ENCODE measurements at places on chromosomes 3 and 15.

DNA sequence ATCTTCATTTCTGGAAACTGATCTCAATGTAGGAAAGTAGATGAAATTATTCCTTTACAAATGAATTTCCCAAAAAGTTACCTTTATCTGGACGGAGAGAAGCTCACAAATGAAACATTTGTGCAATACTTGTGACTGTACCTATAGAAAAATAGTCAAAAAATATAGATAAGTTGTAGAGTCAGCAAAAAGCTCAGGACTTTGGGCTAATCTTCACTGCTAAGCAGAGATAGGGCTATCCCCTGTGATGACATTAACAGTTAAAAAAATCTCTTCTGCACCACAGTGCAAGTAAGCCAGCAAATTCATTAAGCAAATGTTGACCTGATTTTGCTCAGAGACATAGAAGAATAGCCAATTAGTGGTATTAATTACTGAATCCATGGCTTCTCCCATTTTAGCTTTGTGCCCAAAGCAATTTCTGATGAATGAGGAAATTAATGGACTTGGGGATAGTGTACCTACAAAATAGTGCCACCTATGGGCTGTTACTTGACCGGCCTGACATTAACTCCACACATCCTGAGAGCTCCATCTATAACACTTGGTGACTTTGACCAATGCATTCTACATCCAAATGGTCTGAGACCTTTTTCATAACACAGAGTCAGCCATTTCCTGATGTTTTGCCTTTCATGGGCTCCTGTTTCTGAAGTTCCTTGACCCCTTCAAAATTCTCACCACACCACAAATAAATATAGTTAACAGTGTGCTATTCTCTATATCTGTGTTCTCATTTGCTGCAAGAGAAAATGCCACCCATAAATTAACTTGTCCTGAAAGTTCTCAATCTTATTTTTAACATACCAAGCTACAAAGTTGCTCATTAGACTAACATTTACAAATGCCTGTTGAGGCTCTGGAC, 105.0 kb downstream of the SSR3 start:
- no peak for DNase-seq

DNA sequence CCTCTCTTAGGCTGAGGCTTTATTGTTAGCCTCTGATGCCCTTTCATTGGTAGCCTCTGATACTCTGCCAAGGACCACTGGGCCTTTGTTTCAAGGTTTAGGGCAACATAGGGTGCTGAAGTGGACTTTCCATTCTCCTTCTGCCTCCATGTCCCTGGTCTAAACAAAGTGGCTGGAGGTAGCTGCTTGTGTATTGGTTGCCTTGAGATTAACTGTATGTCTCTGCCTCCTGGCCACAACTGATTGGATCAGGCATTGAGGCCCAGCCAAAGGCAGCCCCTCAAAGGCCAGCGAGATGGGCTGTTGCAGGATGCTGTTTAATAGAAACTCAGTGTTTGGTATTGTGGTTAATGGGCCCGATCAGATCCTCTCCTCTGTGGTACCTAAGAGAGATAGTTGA, 77.9 kb upstream of the PRR23C start:
- DNase-seq: no peak

- no peak for DNase-seq
Measured at GRCh38 chr3:80688814-80689213, 921.0 kb upstream of the ROBO1 start.

DNA sequence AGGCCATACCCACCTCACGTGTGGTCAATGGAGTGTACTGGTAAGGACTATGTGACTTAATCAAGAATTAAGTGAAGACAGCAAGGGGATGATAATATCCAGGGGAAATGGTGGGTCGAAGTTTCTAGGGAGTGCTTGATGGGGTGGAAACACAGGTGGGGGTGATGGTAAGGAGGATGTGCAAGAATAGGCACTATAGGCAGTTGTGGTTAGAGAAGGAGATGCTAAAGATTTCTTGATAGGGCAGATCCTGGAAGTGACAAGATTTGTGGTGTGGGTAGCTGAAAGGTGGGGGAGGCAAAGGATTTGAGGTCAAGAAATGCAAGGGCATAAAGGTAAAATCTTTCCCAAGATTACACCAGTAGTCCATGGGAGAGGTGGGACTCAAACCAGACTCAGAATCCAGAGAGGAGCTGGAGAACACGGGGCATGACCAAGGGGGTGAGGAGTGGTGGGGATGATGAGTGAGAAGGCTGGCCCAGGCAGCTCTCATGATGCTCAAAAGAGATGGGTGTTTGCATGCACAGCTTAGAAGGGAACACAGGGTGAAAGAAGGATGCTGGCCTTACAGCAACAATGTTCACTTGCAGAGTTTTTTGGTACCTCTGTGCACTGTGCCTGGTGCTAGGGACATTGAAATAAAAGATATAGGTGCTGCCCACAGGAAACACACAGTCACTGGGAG, 78.4 kb downstream of the CCR1 start:
- no peak for DNase-seq

- no peak for DNase-seq
Measured at GRCh38 chr3:127149621-127150310, 43.2 kb upstream of the PRR23E start.

GRCh38 chr3:126521122-126521891, 2.6 kb upstream of the CHST13 start:
- DNase-seq: no peak

DNA sequence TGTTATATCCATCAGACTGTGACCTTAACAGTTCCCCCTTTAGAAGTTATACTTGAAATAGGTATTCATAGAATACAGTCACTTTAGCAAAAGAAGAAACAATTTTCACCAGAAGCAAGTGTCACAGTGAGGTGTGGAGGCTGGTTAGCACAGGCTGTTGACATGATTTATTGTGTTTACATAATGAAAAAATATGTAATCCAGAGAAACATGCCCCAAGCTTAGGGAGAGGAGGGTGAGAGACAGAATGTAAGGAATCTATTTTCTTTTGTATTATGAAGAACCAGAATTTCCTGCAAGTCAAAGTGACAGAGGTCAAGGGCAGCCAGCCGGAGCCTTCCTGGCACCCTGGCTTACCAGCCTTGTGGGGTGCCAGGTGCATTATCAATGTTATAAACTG, 4.0 kb downstream of the IL12A start:
- no peak for DNase-seq

DNA sequence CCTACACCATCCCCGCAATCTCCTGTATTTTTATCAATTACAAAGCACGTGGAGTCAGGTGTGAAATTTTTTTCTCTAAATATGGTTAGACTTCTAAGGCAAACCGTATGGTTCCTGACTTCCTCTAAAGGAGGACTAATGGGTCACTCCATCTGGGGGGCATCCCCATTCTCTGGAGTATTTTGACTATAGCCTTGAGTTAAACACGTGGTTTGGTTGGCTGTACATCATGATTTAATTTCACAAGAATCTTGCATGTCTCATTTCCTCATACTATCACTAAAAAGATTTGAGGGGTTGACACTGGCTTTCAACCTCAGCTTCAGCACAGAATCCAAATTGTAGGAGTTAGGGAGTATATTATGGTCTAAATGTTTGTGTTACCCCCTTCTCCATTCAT, 25.3 kb upstream of the ZNF770 start:
- DNase-seq: no peak

DNA sequence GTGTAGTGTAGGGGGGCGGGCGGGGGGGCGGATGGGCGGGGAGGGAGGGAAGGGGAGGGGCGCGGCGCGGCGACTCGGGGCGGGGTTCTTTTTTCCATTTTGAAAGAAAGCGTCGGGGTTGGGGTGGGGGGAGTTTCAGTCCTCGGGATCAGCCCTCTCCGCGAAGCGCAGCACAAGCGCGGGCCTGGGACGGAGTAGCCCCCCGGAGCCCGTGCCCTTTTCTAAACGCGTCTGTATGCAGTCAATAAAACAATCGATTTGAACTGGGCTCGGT, 6.1 kb downstream of the ISLR2 start:
- DNase-seq: no peak

GRCh38 chr3:194984066-194984465, 286.9 kb downstream of the XXYLT1 start:
- peak; percentile 6 for DNase-seq

GRCh38 chr15:62054979-62055378, 5.3 kb downstream of the VPS13C start:
- no peak for DNase-seq

DNA sequence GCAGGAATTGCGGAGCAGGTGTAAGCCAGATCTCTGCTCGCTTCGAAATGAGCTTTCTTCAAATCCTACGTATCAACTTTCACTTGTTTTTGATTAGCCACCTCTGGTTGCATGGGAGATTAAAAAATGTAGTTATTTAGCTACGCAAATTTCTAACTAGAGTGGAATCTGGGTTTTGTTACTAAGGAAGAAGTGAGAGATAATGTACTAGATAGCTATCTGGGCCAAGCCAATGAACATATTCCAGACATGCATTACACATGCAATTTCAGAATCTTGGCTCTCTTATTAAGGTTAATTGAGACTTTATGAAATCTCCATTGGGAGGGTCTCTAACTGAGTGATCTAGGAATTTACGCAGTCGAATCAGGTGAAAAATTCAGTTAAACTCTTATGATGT, 765.7 kb downstream of the DIPK2A start:
- DNase-seq: no peak

DNA sequence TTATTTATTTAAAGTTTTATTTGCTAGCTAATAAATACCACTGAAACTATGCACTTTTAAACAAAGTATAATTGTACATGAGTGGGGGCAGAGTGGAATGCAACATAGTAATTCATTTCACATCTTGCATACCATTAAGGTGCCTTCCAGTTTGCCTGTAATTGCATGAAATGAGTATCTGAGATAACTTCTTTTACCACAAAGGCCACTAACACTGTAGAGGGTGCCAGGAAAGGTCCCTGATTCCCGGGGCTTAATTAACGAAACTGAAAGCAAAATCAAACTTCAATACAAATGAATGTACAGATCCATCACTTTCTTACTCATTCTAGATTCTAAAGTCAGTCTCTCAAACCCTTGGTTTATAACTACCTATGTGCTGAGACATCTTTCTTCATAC, 2.1 kb downstream of the CD47 start:
- DNase-seq: no peak

GRCh38 chr3:131036986-131037385, 10.3 kb downstream of the NEK11 start:
- DNase-seq: no peak

- no peak for DNase-seq
Measured at GRCh38 chr3:53491276-53491675, 3.1 kb upstream of the CACNA1D start.

DNA sequence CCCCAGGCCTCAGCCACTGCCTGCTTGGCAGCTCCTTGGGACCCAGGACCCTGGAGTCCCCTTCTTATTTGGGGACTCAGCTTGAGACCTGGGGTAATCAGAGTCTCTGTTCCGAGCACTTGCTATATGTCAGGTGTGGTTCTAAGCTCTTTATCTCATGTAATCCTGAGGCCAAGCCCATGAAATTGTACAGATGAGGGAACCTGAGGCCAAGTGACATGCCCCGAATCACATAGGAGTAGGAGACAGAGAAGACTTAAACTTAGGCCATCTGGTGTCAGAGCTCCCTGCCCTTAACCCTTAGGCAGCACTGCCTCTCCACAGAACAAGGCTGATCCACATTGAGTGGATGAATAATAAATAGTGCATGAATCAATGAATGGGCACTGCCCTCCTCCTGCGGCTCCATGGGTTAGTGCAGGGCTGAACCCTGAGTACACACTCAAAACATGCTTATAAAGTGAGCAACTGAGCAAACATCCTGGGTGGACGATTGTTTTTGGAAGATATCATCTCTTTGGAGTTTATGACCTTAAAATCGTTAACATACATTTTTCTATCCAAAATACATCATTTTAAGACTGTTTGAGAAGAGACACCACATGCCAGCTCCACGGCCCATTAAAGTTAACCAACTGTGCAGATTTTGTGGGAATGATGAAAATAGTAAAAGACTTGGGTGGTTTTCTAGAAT, 33.2 kb upstream of the IQSEC1 start:
- no peak for DNase-seq

- no peak for DNase-seq
Measured at GRCh38 chr15:74226761-74227540, 9.2 kb upstream of the CCDC33 start.

DNA sequence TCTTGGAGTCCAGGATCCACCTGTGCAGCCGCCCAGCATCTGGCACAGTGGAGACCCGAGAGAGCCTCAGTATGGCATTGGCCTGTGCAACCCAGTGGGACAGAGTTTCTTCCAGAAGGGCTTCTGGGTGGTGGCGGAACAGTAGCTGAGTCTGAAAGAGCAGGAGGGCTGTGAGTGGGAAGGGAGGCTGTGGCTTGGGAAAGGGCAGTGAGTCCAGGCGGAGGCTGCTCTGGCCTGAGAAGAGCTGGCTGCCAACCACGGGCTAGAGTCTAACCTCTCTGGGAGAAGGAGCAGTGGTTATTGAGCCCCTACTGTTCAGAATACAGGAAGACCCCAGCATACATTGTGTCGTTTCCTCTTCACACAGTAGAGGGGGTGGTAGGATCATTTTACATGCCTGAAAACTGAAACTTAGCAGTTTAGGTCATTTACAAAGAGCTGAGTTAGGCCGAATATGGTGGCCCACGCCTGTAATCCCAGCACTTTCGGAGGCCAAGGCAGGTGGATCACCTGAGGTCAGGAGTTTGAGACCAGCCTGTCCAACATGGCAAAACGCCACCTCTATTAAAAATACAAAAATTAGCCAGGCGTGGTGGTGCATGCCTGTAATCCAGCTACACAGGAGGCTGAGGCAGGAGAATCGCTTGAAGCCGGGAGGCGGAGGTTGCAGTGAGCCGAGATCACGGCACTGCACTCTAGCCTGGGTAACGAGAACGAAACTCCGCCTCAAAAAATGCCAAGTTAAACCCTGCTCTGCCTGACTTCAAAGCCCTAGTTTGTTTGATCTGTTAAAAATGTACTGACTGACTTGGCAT, 3.2 kb downstream of the AEN start:
- no peak for DNase-seq

DNA sequence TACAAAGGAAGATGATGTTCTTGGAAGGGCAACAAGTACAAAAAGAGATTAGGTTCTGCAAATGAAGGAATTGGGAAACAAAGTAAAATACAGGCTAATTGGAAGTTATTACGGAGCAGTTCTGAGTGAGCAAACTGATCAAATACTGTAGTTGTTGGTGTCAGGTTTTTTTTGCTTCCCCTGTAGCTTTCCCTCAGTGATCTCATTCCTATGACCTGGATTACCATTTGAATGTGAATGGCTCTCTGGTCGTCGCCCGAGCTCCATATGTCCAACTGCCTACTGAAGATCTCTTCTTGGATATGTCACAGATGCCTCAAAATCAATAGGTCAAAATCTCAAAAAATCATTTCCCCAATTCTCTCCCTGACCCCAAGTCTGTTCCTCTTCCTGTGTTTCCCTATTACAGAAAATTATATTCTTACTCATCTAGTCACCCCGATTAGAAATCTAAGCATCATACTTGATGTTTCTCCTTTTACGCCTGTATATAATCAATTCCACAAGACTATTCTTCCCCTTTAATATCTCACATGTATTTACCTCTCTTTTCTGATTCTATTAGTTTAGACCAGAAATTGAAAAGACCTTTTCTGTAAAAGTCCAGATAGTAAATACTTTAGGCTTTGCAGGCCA, 29.0 kb downstream of the GOLM2 start:
- no peak for DNase-seq

DNA sequence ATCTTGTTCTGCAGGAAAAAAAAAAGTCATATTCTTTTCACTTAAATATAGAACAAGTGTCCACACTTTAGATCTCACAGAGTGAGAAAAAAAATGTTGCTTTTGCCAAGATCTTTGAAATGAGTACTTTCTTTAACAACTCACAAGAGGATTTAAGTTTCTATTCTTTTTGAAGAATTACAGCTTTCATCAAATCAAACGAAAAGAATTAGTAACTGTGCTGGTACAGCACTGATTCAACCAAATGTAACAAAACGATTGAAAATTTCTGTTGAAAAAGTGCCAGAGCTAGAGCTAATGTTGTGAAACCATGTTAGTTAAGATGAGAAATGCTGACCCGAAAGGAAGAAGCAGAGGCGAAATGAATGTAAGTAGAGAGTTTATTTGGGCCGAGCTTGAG, 300.2 kb downstream of the GABRB3 start:
- DNase-seq: no peak
